ENCODE measurements at places on chromosomes 5 and 9.

- no peak for DNase-seq
These were observed 60.8 kb downstream of the MAPKAP1 start for GRCh38 chr9:125646217-125646616.

DNA sequence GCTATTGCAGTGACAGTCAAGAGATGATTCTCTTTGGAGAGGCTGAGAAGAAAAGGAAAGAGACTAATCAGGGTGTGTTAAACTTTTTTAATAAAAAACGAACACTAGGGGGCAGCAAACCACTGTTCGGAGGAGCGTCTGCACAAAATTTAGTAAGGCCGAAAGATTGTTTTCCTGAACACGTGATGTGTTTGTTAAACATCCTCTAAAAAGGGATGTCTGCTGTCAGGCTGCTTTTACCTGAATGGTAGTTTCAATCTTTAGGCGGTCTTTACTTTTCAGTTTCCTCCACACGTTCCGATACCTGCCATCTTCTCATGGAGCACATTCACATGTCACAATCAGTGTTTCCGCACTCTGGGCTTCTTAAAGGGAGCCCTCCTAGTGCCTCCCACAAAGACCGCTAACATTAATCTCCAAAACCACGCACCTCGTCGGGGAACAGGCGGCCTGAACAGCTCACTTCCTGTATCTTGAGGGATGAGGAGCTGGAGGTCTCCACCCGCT, 125.2 kb downstream of the GPBP1 start:
- DNase-seq = peak; percentile 56

DNA sequence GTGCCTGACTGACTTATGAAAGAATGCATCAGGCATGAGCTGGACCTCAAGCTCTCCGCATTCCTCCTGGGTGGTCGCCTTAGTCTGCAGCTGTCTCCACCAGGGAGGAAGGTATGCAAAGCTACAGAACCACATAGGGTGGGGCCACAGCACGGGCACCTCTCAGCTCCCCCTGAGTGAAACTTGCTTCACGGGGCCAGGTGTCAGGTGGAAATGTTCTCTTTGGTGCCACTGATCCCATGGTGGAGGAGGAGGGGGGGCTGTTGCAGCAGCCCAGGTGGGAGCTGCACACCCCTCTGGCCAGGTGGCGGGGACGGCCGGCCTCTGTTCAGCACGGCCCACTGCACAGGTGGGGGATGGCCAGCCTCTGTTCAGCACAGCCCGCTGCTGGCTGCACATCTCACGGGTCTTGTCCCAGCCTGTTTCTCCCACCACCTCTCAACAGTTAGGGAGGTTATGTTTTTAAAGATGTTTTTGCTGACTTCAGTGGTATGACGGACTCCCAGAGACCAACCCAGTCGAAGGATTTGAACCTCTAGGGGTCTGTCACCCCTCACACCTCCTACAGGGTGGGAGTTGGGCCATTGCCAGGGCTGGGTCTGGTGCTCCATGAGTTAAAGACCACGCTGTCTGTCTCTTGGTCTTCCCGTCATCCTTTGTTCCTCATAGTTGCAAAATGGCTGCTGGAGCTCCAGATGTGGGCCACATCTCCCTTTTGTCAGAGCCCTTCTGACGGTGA, 34.3 kb downstream of the MRPL36 start:
- no peak for DNase-seq

DNA sequence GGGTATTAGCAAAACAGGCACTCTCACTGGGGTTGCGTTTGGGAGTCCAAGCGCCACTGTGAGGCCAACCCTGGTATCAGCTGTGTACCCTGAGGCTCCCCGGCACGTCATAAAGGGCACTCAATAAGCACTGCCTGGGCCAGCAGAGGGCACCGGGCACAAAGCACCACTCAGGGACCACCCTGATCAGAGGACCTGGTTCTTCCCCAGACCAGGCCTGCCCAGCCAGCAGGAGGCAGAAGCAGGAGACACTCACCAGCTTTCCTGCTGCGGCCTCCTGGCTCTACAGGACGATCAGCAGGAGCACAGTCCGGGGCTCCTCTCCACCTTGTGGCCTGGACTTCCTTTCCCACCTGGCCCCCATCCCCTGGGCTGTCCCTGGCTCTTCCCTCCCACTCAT, 12.6 kb downstream of the MGAT1 start:
- DNase-seq = no peak

DNA sequence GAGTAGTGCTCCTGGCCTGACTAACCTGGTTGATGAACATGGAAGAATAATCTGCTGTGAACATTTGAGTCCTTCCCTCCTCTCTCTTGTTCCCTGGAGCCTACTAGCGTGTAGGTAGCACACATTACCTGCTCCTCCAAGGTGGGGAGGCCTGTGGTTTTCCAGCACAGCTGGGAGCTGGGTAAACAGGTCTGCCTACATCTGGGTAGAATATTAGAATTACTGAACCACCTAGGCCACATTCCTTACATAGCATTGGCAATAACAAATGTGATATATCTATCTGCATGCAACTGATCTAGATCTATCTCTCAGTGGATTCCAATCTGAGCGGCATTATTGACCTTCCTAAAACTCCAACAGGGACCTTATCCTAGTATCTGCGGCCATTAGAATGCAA, 151.0 kb upstream of the ZNF366 start:
- no peak for DNase-seq

GRCh38 chr5:79886456-79886855, 104.6 kb downstream of the MTX3 start:
- no peak for DNase-seq

- DNase-seq = no peak
These were observed 68.6 kb upstream of the TBCA start for GRCh38 chr5:77844623-77845323.

- no peak for DNase-seq
These were observed 106.0 kb downstream of the CWC27 start for GRCh38 chr5:64874753-64875152.

- no peak for DNase-seq
These were observed 98.0 kb upstream of the TSLP start for GRCh38 chr5:110973510-110973909.

DNA sequence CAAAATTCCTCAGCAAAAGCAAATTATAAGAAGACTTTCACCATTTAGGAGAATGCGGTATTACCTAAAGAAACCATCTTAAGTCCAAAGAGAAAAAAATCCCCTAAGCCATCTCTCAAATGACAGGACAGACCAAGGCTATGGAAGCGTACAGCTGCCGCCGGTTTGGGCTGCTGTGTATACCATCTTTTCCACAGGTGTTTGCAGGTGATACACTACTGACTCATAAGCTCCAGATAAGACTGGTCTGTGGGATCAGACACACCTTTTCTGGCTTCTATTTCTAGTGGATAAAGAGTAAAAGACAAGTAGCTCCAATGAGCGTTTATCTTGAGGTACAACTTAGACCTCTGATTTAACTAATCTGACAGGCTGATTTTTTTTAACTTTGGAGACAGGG, 7.7 kb downstream of the CDKN2AIPNL start:
- no peak for DNase-seq

- no peak for DNase-seq
These were observed 10.4 kb downstream of the EPB41L4B start for GRCh38 chr9:109310486-109310901.

DNA sequence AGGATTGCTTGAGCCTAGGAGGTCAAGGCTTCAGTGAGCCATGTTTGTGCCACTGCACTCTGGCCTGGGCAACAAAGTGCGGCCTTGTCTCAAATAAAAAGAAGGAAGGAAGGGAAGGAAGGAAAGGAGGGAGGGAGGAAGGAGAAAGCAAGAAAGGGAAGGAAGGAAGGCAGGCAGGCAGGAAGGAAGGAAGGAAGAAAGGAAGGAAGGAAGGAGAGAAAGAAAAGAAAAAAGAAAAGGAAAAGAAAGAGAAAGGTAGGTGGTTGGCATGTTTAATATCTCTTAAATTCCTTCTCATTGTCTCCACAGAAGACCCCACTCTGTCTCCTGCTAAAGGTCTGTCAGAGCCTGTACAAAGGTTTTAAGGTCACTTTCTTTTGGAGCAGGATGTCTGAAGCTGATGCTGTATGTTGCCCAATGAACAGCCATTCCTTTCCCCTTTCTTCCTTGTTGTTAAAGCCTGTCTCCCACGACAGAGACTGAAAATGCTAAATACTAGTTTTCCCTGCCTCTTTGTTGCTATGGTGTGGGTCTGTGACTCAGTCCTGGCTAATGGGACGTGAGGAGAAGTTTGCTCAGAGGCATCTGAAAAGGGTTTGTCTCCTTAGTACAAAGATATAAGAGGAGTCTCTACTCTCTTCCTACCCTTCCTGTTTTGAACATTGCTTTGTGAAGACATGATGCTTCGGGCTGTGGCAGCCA, 213.3 kb downstream of the PCSK1 start:
- no peak for DNase-seq

Data from stimulated activated CD4-positive, alpha-beta T cell treated with anti-CD3 and anti-CD28 coated beads, Interleukin-4, amount 100 ng/mL, for 24 hours (primary cell).